ENCODE measurements at places on chromosomes 11 and 22.

- DNase-seq: peak; percentile 45
Measured at GRCh38 chr11:102530558-102530957, at the start of gene MMP7. TSS of gene MMP7 (minus strand) at chr11:102530747. CDS start at chr11:102530700, 47 bp downstream.

DNA sequence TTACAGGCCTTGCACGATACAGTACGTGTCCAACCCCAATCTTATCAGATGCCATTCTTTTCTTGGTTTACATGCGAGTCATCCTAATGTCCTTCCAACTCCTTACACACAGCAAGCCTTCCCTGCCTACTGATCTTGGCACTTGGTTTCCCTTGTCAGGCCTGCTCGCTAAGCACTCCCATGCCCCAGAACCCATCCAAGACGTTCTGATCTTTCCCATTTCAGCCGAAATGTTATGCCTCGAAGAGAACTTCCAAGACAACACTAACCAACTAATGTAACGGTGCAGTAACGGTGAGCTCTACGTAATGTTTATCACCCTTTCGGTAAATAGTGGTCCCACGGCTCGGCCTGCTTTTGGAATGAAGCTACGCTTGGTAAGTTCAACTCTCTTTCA lies 521 bp downstream of the PES1 start:
- peak; percentile 57 for DNase-seq

DNA sequence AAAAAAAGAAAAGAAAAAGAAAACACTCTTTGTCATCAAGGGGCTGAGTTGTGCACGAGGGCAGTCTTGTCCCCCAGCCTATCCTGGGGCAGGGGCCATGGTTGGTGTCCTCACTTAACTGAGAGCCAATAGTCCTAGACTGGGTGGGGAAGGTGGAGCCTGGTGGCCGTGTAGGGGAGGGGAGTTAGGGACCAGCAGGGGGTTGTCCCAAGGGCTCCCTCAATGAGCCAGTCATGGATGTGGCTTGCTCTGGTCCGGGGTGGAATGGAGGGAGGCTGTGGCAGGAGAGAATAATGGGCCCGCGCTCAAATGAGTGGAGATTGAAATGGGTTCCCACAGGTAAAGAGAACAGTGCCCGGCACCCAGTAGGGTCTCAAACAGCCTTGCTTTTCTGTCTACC lies 46.2 kb downstream of the CACNA1I start:
- DNase-seq: no peak

- no peak for DNase-seq
Measured at GRCh38 chr11:130427581-130428315, 661 bp downstream of the ADAMTS8 start.

- no peak for DNase-seq
Measured at GRCh38 chr11:72681226-72682153, 7.3 kb upstream of the PDE2A start.

DNA sequence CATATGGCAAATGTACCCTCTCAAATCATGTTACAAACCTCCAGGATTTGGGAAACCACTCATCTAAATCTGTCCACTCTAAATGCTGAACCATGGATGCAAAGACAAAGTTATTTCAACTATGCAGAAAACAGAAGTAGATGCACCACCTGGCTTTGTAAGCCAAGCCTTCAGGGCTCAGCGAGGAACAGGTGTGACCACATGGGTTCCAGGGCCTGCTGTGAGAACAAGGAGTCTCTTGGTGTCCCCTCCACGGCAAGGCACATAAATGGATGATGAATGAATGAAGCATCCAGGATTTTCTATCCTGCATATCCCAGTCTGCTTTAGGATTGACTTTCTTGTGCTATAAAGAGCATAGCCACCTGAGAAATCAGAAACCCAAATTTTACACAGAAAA lies 284.5 kb downstream of the LARGE1 start:
- no peak for DNase-seq

GRCh38 chr22:36331306-36331911 lies 56.4 kb downstream of the MYH9 start:
- DNase-seq: peak; percentile 95

GRCh38 chr11:1763336-1763795 lies 361 bp downstream of the CTSD start:
- no peak for DNase-seq

- DNase-seq: no peak
Measured at GRCh38 chr11:73324665-73325035, 16.6 kb downstream of the ARHGEF17 start.

GRCh38 chr11:125285844-125286243 lies 121.3 kb downstream of the PKNOX2 start:
- no peak for DNase-seq

DNA sequence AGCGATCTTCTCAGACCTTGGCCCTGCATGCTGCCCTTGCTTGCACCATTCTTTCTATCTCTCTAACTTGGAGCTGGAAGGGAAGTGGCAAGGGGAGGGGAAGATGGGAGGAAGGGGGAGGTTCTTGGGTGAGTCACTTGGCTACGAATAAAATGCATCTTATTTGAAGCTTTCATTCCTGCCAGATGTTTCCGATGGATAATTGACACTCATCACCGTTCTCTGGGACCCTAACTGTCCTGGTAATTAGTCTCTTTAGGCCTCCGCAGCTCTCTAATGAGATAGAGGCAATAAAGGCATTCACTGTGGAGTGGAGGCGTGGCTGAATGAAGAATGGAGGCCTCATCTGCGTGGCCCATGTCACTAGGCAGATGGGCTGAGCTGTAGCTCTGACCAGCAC lies 960.1 kb downstream of the NTM start:
- no peak for DNase-seq

DNA sequence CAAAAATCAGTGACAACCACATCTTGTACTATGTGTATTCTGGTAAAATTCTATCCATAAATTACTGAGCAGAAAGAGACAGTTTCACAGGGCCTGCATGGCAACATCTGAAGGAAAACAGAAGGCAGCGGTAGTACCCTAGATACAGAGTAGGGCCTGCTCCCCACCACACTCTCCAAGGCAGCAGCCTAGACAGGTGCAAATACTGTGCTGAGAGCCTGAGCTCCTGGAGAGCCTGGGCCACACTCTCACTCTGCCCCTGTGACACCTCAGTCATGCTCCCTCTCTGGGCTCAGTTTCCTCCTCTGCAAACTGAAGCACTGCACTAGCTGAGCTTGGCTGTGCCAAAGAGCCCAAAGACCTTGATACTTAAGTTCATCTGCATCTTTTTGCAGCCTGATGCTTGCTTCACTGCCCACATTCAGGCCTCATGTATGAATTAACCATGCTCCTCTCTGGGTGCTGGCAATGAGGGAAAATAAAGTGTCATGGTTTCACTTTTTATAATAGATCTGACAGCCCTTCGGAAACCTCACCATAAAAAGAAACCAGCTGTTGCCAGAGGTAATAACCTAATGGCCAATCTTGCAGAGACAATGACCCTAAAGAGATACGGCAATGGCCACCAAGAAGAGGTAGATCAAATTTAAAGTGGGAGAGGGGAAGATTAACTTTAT lies 104.7 kb downstream of the PLEKHA7 start:
- no peak for DNase-seq

DNA sequence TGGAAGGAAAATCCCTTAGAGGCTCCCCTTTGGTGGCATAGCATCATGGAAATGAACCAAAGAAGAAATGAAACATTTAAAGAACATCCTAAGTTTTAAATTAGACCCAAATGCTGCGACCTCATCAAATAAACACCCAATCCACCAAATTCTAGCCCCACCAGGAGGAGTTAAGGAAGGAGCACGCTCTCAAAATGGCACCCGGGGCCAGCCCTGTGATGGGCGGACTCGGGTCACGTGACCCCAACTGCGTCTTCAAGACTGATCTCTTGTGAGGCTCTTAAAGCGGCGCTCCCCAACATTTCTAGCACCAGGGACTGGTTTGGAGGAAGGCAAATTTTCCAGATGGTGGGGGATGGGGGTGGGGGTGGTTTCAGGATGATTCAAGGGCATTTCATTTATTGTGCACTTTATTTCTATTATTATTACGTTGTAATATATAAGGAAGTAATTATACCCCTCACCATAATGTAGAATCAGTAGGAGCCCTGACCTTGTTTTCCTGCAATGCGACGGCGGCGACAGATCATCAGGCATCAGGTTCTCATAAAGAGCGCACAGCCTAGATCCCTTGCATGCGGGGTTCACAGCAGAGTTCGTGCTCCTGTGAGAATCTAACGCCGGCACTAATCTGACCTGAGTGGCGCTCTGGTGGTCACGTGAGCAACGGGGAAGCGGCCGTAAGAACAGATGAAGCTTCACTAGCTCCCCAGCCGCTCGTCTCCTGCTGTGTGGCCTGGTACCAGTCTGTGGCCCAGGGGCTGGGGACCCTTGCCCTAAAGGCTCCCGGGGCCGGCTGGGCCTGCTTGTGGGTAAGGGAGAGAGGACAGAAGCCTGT lies 90.6 kb upstream of the SLC22A12 start:
- DNase-seq: no peak

- no peak for DNase-seq
Measured at GRCh38 chr11:116219171-116219635, 553.6 kb downstream of the BUD13 start.

- peak; percentile 63 for DNase-seq
Measured at GRCh38 chr11:33970984-33971466, 79.1 kb upstream of the LMO2 start.

DNA sequence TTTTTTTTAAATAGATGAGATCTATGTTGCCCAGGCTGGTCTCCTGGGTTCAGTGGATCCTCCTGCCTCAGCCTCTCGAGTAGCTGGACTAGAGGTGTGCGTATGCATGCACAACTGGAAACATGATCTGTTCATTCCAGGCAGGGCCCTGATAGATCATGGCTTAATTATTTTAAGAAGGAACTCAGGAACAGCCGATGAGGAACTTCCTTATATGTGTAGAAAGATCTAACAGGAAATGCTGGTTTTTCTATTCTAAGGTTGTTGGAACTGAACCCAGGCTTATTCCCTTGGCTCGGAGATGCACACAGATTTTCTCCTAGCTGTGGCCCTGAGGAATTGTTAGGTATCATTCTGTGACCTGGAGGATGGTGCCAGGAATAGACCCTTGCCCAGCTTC lies 32.4 kb downstream of the SPECC1L start:
- DNase-seq: no peak

GRCh38 chr22:41919357-41920224 lies 4.7 kb upstream of the SHISA8 start:
- no peak for DNase-seq

GRCh38 chr22:21951931-21952465 lies 650 bp downstream of the PPM1F start:
- peak; percentile 67 for DNase-seq

GRCh38 chr11:26297189-26297975 lies 34.5 kb upstream of the ANO3 start:
- DNase-seq: peak; percentile 85

- DNase-seq: no peak
Measured at GRCh38 chr11:34724973-34725372, 104.1 kb downstream of the EHF start.

DNA sequence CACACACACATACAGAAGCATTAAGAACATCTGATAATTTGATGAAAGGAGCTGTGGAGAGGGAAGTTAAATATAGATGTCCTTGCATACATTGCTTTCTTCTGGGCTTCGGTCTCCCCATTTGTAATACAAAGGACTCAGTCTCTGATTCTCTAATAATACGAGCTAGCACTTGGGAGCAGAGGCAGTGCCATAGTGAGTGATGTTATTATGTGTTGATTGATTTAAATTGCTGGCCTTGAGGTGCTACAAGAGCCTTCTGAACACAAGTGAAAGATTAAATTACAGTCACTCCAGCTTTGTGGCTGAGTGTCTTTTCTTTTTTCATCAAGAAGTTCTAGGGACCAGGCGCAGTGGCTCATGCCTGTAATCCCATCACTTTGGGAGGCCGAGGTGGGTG lies 61.5 kb upstream of the HMGXB4 start:
- no peak for DNase-seq

DNA sequence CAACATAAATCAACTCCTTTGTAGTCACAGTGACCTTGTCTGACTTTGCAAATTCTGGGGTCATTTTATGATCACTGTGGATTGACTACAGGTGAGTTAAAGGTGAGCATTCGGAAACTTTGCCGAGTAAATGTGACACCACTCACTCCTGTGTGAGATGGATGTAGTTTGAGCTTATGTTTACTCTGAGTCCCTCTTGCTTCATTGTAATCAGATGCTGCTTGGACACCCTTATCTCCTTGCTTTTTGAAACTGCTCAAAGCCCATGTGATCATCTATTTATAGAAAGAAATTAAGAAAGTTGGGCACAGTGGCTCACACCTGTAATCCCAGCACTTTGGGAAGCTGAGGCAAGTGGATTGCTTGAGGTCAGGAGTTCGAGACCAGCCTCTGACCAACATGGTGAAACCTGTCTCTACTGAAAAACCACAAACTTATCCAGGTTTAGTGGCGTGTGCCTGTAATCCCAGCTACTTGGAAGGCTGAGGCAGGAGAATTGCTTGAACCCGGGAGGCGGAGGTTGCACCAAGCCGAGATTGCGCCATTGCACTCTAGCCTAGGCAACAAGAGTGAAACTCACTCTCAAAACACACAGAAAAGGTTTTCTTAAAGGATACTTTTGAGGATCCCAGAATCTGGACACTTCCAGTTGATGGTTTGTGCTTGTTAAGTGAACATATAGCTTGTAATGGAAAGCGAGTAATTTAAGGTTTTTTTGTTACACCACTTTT lies 7.2 kb downstream of the FAM118A start:
- no peak for DNase-seq

- DNase-seq: no peak
Measured at GRCh38 chr11:116506263-116506825, 266.4 kb downstream of the BUD13 start.

DNA sequence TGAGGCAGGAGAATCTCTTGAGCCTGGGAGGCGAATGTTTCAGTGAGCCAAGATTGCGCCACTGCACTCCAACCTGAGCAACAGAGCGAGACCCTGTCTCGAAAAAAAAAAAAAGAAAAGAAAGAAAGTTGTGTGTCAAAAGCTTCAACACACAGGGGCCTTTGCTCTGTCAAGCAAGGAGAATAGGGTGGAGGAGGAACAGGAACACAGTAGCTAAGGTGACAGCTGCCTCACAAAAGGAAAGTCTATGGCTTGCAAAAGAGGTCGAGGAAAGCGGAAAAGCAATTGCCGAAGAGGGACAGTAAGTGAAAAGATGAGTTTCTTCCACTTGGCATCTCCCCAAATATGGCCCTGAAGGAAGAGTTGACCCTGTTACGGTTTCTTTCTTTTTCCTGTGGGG lies 26.5 kb upstream of the TMA7B start:
- DNase-seq: no peak

DNA sequence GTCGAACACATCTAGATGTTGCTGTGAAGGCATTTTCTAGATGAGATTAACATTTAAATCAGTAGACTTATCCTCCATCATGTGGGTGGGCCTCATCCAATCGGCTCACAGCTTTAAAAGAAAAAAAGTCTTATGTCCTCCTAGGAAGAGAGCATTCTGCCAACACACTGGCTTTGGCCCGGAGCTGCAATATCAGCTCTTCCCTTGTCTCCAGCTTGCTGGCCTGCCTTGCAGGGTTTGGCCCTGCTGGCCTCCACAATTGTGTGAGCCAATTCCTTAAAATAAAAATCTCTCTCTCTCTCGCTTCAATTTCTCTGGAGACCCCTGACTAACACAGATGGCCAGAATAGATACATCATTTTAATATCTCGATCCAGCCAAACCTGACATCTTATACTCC lies 13.1 kb upstream of the ABCC8 start:
- no peak for DNase-seq

GRCh38 chr11:26622181-26622580 lies 50.1 kb upstream of the MUC15 start:
- no peak for DNase-seq

GRCh38 chr11:126311401-126312291 lies 7.8 kb downstream of the DCPS start:
- DNase-seq: no peak

All from iris pigment epithelial cell (primary cell).